ENCODE measurements at places on chromosomes 12 and 14.

DNA sequence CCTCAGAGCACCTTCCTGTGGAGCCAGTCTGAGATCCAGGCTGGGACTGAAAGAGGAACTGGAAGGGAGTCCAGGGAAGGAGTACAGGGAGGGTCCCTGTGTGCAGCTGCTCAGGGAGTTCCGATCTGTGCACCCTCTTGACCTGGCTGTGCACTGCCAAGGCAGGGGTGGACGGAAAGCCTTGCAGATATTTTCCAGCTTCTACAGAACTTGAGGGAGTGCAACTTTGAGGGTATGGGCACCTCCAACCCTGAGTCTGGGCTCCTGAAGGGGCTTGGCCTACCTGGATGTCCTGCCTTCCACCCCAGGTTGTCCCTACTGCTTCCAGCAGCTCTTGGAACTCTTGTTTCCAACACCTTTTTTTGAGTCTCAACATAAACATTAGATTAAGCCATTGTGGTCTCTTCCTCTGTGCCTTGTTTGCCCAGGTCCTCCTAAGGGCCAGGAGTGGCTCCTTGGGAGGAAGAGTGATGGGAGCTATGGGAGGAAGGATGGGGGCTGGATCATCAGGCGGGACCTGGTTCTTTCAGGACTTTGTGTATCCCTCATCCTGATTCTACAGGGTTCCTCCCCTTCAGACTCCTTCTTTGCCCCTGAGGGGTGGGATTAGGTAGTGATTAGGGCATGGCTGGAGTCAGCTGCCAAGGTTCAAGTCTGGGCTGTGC lies 3.5 kb downstream of the KRT7 start:
- no peak for DNase-seq

GRCh38 chr14:63472986-63473788 lies 70.0 kb downstream of the PPP2R5E start:
- no peak for DNase-seq

DNA sequence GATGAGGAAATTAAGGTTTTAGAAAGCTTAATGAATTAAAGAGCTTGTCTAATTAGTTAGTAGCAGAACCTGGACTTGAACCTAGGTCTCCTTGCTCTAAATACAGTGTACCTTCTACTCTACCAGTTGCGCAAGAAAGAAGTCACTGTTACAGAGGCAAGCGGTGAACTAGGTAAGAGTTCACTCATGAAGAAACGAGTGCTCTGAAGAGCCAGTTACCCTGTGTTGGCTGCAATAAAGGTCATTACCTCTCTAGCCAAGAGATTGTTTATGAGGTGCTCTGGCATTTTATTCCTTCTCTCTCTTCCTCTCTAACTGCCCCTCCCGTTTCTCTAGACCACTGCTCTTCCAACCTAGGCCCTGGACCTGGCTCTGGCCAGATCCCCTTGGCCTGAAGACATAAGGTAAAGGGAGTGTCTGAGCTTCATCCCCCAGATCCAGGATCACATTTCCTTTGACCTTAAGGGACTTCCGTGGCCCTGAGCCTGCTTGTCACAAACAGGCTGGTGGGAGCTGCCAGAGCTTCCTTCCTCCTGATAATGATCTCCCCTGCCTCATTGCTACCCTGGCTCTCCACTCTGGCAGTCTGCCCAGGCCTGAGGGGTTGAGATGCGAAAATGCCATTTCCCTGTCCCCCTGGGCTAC lies 1.9 kb downstream of the RNASE7 start:
- DNase-seq = no peak

GRCh38 chr14:64200170-64200569 lies 94.0 kb downstream of the ESR2 start:
- no peak for DNase-seq

GRCh38 chr12:50626026-50626425 lies 121.2 kb downstream of the DIP2B start:
- no peak for DNase-seq

- no peak for DNase-seq
Observed at GRCh38 chr12:98238515-98239130, 276.8 kb upstream of the TMPO start.

DNA sequence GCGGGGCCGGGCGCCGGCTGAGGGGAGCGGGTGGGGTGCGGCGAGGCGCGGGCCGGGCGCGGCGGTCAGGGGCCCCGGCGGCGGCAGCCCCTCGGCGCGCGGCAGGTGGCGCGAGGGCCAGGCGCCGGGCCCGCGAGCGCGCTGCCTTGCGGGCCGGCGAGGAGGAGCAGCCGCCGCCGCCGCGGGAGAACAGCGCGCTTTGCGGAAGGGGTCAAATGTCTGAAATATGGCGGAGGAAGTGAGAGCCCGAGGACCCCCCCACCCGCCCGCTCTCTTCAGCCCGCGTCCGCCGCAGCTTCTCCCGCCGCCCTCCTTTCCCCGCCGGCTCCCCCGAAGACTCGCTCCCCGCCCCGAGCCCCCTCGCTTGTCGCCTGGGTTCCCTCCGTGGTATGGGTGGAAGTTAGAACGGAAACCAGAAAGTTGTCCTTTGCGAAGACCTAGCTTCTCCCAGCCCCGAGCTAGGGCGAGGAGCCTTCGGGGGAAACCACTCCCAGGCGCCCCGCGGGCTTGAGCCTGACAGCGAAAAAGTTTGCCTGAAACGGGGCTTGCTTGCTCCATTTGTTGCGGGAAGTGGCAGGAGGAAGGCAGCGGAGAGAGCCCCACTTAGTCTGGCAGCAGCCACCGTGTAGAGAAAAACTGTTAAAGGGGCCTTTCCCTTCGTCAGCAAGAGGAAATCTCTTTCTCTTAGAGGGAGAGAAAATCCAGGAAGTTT lies 551 bp downstream of the RAP1B start:
- peak; percentile 53 for DNase-seq

- no peak for DNase-seq
Observed at GRCh38 chr14:62921466-62921865, 123.8 kb downstream of the KCNH5 start.

All from activated naive CD8-positive, alpha-beta T cell treated with anti-CD3 and anti-CD28 coated beads, Interleukin-2, amount 50 U/mL, for 24 hours (primary cell).